ENCODE measurements at places on chromosomes 5 and 9. TPM values are rescaled to one million over a fixed set of nuclear protein-coding genes. Genes with fewer than 3 reads are reported as not detected.

GRCh38 chr9:14068690-14069089 lies 245.3 kb downstream of the NFIB start:
- no peak for DNase-seq

- no peak for DNase-seq
Measured at GRCh38 chr9:8329561-8330283, 530.1 kb upstream of the DMAC1 start.

DNA sequence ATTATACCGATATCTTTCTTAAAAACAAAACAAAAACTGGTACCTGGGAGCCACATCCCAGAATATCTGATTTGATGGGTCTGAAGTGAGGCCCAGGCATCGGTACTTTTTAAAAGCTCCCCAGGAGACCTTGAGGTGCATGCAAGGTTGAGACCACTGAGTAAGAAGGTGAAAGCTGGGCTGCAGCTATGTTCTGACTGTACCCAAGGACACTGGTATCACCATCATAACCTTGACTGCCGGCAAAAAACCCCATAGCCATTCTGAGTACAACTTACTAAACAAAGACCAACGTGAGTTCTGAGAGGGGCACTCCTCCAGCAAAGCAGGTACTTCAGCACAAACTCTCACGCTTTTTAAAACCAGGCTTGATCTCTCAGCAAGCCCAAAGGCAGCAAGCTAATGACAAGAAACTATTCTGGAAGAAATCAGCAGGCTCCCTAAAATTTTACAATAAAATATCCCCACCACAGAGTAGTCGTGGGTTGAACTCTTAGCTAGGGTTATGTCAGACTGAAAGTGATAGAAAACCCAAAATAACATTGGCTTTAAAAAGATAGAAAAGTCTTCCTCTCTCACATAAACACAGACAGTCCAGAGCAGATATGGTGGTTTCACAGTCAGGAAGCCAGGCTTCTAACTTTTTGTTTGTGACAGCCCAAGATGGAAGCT lies 263.9 kb downstream of the SAXO1 start:
- DNase-seq: no peak

DNA sequence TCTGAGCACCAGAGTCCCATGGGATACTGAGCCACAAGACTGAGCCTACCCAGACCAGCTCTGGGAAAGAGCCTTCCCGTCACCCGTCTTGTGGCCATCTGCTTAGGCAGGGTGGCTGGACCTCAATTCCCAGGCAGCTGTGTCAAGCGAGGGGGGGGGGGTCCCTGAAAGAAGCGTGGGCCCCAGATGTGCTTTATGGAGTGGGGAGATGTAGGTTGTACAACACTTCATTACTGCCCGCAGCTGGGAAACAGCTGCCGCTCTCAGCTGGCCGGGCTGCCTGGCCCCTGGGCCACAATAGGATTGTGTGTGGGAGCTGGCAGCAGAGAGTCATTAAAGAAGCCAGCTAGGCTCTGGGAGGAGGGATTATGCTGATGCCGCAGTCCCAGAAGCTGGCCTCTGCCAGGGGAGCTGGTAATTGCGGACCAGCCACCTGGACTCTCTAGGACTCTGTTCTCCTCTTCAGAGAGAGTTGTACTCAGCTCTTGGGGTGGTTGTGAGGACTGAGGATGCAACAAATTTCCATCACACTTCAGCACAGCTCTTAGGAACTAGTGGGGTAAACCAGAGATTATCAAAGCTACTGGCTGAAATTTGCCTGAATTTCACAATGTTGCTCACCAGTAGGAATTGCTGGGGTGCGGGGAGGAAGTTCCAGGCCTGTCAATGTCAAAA lies 145.4 kb downstream of the GADD45G start:
- peak; percentile 70 for DNase-seq

NUTM2F gene
- not detected for total RNA-seq

KCNIP1 gene
- total RNA-seq: 0.79 TPM

ELOVL7 gene
- 2.7 TPM for total RNA-seq
